Pancreas (tissue), 10 donors: ENCODE measurements at places on chromosomes 16 and 17. TPM values are rescaled to one million over a fixed set of nuclear protein-coding genes. Genes with fewer than 3 reads are reported as not detected.

The CACNA1H gene
- polyA plus RNA-seq, result 12.8 TPM

The AOC3 gene
- polyA plus RNA-seq, result 11.3 TPM

DNA sequence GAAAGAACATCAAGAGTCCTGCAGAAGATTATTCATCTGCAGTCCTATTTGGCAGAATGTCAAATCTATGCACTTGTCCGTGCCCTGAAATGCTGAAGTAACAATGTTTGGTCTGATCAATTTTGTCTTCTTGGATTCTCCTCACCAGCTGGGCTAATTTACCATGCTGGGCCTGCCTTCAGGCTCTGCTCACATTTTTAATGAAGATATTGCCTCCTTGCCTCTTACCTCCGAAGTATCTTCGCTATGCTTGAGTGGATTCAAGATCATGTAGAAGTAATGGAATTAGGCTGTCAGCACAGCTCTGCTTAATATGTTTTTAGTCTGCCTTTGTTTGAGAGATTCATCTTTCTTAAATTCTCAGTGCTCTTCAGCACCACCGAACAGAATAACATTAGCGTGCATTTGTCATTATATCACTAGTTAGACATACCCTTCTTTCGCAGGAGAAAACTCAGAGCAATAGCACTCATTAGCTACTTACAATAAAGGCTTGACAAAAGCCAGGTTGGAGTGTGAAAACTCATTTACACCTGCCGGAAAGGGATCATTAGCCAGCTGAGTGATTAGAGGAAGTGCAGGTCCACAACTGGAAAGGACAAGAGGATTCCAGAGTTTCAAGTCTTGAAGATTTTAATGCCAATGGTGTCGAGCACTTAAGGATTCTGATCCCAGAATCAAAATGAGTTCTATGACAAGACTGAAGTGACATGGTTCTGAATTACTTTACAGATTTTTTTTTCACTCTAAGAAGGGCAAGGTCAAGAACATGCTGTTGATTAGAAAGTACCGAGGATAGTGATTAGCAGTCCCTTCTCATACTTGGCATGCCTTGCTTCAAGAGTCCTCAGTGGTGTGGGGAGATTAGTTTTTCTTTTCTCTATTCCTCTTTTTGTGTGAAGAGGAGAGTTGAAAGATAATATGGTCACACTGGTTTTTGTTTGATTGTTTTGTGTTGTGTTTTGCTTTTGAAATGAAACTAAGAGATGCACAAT lies 405.6 kb upstream of the TOM1L1 start:
- no peak for DNase-seq
- H3K4me3 ChIP-seq, result no peak overlapping the region
- H3K27ac ChIP-seq, result no peak overlapping the region
- H3K4me1 ChIP-seq, result no peaks in the 10 kb centered on the region

GRCh38 chr17:79154446-79154845 lies 79.8 kb downstream of the ENGASE start:
- H3K27ac ChIP-seq, result no peak overlapping the region
- no peaks in the 10 kb centered on the region for H3K4me1 ChIP-seq
- H3K27me3 ChIP-seq, result no peaks in the 10 kb centered on the region
- no peaks in the 10 kb centered on the region for H3K36me3 ChIP-seq

DNA sequence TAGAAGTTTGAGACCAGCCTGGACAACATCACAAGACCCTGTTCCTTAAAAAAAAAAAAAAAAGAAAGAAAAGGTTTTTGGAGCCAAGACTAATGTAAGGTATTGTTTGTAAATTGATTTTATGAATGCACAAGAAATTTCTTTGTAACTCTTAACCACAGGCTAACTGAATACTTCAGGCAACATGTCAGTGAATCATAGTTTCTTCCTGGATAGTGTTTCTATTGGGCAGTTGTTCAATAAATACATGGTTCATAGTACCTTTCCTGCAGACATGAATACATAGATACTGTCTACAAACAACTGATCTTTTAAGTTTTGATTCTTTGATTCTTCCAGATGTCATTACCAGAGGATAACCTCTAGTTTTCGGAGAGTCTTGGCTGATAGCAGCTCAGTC lies 11.6 kb downstream of the DDX42 start:
- H3K27me3 ChIP-seq, result no peaks in the 10 kb centered on the region
- DNase-seq, result no peak
- H3K36me3 ChIP-seq, result peaks cover 33% of the 10 kb centered on the region
- H3K4me3 ChIP-seq, result no peak overlapping the region
- H3K27ac ChIP-seq, result no peak overlapping the region
